Transverse colon (tissue), 4 donors: ENCODE measurements at places on chromosomes 5 and 9.

GRCh38 chr5:133267601-133268000, 215.8 kb downstream of the HSPA4 start:
- no peak overlapping the region for H3K4me3 ChIP-seq
- no peaks in the 10 kb centered on the region for H3K27me3 ChIP-seq
- no peaks in the 10 kb centered on the region for H3K4me1 ChIP-seq

- peak; percentile 59 for DNase-seq
- no peak overlapping the region for H3K4me3 ChIP-seq
- peak overlapping the region; percentile 83 for H3K27ac ChIP-seq
- H3K27me3 ChIP-seq, result no peaks in the 10 kb centered on the region
Measured at GRCh38 chr5:131224387-131225201, 39.3 kb upstream of the CDC42SE2 start.

DNA sequence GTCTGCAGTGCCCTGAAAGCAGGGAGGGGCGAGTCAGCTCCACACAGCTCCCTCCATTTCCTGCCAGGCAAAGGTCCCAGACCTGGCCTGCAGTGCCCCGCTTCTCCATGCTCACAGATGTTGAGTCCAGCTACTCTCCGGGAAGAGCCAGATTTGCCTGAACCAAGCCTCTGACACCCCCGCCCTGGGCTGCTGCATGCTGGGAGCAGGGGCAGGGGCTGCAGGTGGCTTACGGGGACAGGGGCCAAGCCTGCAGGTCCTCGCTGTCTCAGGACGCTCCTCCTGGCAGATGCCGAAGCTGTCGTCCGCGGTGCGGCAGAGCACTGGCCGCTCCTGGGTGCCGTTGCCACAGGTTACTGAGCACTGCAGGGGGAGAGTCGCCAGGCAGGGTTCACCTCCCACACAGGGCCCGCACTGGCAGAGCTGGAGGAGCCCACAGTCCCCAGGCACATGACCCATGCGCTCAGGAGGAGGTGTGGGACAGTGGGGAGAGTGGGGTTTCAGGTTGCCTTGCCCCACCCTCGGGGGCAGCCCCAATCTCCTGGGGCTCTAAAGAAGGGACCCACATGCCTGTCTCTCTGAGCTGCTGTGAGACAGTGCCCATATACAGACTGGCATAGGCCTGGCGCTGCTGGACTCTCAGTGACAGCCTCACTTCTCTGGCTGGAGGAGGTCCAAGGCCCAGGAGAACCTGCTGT, 62.4 kb downstream of the ZNF354C start:
- no peaks in the 10 kb centered on the region for H3K36me3 ChIP-seq
- no peak for DNase-seq
- H3K4me1 ChIP-seq, result no peaks in the 10 kb centered on the region
- H3K27ac ChIP-seq, result no peak overlapping the region
- H3K27me3 ChIP-seq, result no peaks in the 10 kb centered on the region

DNA sequence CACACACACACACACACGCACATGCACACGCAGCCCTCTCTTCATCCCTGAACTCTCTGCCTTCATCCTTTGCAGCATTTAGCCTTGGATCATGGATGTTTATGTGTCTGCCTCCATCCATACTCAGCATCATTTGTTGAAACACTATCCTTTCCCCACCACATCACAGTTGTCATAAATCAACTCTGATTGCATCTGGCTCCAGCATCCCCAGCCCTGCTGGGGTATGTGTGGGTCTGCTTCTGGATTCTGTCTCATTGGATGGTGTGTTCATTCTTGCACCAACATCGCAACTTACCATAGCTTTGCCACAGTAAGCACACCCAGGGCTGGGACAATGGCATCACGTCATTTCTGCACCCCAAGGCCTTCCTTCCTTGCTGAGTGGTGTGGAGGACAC, 175.4 kb downstream of the RGS3 start:
- DNase-seq, result no peak
- H3K36me3 ChIP-seq, result no peaks in the 10 kb centered on the region
- H3K27ac ChIP-seq, result no peak overlapping the region
- H3K4me3 ChIP-seq, result no peak overlapping the region
- no peaks in the 10 kb centered on the region for H3K4me1 ChIP-seq

DNA sequence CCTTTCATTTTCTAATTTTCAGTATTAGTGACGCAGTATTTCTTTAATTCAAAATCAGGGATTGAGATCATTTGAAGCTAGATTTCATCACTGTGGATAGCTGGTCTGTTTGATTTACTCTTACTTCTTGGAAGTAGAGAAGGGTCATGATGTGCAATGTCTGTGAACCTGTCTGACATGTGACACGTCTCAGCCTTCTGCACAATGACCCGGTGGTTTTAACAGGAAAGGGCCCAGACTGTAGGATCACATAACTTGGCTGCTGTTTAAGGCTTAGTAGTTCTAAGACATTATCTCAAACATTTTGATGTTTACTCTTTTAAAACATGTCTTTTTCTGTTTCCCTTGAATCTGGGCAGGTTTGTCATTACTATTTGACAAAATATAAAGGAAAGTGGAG, 823.3 kb upstream of the NUDT12 start:
- no peak for DNase-seq
- H3K4me1 ChIP-seq, result no peaks in the 10 kb centered on the region
- no peaks in the 10 kb centered on the region for H3K27me3 ChIP-seq
- H3K36me3 ChIP-seq, result no peaks in the 10 kb centered on the region
- no peak overlapping the region for H3K4me3 ChIP-seq
- H3K27ac ChIP-seq, result no peak overlapping the region
